ENCODE measurements at places on chromosomes 2 and 18. TPM values are rescaled to one million over a fixed set of nuclear protein-coding genes. Genes with fewer than 3 reads are reported as not detected.

The D2HGDH gene
- 7.5 TPM for total RNA-seq

The SEPTIN10 gene
- 82.5 TPM for total RNA-seq

The OBSL1 gene
- total RNA-seq: 2.8 TPM

The CD8B2 gene
- not detected for total RNA-seq

The CCDC178 gene
- 8.2 TPM for total RNA-seq

The FEV gene
- not detected for total RNA-seq

The UGT1A8 gene
- total RNA-seq: not detected

The CD28 gene
- not detected for total RNA-seq

The PSMA8 gene
- not detected for total RNA-seq

The GAL3ST2 gene
- total RNA-seq: not detected

The INHA gene
- not detected for total RNA-seq

The GAREM2 gene
- total RNA-seq: 0.25 TPM

The CLEC4F gene
- total RNA-seq: 0.10 TPM

The FOXD4L1 gene
- total RNA-seq: not detected

The AQP12A gene
- total RNA-seq: not detected

The UGT1A7 gene
- total RNA-seq: not detected

The OR6B2 gene
- total RNA-seq: not detected

The SERPINE2 gene
- total RNA-seq: 24.7 TPM

The CPLX4 gene
- not detected for total RNA-seq

The SYT4 gene
- not detected for total RNA-seq

The MTCL1 gene
- 17.1 TPM for total RNA-seq

The SIX3 gene
- not detected for total RNA-seq

The IL36RN gene
- total RNA-seq: not detected

The RGPD6 gene
- total RNA-seq: 21.5 TPM

The COL3A1 gene
- 2.6 TPM for total RNA-seq

The RAB17 gene
- total RNA-seq: 0.49 TPM

The CHRNA1 gene
- total RNA-seq: 0.07 TPM

The DNAH6 gene
- total RNA-seq: under 0.01 TPM

The SLC66A2 gene
- total RNA-seq: 36.6 TPM

The ID2 gene
- 90.1 TPM for total RNA-seq

The DIPK1C gene
- total RNA-seq: not detected

The SERPINB4 gene
- not detected for total RNA-seq

The CAPN13 gene
- not detected for total RNA-seq

The C2orf81 gene
- 0.59 TPM for total RNA-seq

The CLHC1 gene
- total RNA-seq: 1.1 TPM

The FAM228A gene
- total RNA-seq: 2.4 TPM

The CD207 gene
- total RNA-seq: not detected

The GLI2 gene
- total RNA-seq: 0.39 TPM

The CCBE1 gene
- 3.5 TPM for total RNA-seq

The UPP2 gene
- not detected for total RNA-seq

The LYPD6B gene
- not detected for total RNA-seq

The LONRF2 gene
- total RNA-seq: not detected

The MROH2A gene
- total RNA-seq: not detected

The ANTXR1 gene
- total RNA-seq: 1.5 TPM

The MLPH gene
- not detected for total RNA-seq

The RGPD4 gene
- total RNA-seq: not detected

The VWA3B gene
- not detected for total RNA-seq

The DAPL1 gene
- total RNA-seq: not detected

The PGAP1 gene
- total RNA-seq: 2.0 TPM

The TTC27 gene
- 26.4 TPM for total RNA-seq

The SP9 gene
- total RNA-seq: not detected

The TOGARAM2 gene
- total RNA-seq: not detected

The WDR33 gene
- 17.3 TPM for total RNA-seq

The LRRC30 gene
- not detected for total RNA-seq

The SIX2 gene
- not detected for total RNA-seq

The NFATC1 gene
- total RNA-seq: 11.2 TPM

The KIDINS220 gene
- 31.3 TPM for total RNA-seq

The RTP5 gene
- not detected for total RNA-seq

All from mammary microvascular endothelial cell (primary cell).